ENCODE measurements at places on chromosomes 5 and 9.

DNA sequence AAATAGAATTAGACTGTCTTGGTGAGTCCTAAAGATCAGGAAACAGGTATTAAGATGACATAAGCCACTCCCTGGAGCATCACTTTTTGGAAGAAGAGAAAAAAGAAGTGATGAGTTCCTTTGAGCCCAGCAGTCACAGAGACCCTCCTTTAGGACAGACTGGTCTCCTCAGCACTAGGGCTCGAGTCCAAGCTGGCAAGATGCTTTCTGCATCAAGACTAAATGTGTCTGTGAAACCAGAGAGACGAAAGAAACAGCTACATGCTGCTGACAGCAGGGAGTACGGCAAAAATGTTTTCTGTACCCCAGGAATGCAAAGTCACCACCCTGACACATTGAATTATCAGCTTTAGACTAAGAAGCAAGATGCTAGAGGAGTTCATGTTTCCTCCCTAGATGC is 184.5 kb downstream of the CRB2 start:
- no peak for DNase-seq

DNA sequence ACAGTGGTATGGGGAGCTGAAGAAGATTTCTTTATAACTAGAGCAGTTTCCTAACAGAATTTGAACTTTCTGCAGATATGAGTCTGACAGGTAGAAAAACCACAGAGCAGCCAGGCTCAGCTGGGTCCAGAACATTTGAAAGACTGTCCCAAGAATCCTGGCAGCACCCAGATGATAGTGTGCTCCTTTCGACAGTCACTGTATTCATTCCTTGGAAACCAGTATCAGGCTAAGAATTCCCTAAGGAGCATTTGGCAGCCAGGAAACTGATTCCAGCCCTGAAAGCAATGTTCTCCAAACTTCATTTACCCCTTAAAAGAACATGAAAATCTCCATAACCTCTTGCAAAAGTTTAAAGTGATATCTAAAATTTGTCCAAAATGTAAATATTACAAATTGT is 123.0 kb upstream of the MTAP start:
- no peak for DNase-seq

GRCh38 chr5:180050121-180050940 is 21.2 kb downstream of the RNF130 start:
- no peak for DNase-seq

- DNase-seq = no peak
Measured at GRCh38 chr5:5348135-5348534, 74.3 kb upstream of the ICE1 start.
